MM.1S (cell line): ENCODE measurements at places on chromosomes 7 and 10.

GRCh38 chr7:7051206-7051877 lies 131.0 kb upstream of the C1GALT1 start:
- DNase-seq, result no peak

- DNase-seq, result no peak
Observed at GRCh38 chr10:4902571-4903011, 60.6 kb upstream of the AKR1C1 start.

DNA sequence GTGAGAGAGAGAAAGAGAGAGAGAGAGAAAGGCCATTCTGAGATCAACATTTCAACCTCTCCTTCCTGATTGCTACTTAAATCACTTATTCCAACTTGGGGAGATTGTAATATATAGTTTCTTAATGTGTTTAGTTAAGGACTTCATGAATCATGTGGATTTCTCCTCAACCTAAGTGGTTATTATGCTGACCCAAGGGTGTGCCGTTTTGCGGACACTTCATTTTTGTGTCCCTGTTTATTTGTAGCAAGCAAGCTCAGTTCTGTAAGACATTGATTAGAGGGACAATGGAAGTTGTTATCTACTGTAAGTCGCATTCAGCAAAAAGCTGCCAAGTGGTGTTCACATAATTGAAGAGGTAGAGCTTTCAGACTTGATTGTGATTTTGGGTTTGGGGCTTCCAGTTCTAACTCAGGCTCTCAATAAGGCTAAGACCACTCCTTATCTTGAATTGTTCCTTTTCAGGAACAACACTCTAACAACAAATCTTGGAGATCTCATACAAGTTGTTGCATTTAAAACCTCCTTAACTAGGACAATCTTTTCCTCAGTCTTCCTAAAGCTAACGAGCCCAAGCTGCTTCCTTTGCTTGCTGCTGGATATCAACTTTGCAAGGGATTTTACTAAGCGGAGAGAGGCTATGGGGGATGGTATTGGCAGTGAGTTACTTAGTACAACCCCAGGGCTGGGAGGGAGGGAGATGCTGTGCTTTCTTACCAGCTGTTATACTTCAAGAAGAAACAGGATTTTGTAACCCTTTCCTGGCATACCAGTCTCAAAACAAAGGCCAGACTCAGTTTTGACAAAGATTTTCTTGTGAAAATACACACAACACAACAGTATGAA lies 19.8 kb upstream of the COL1A2 start:
- no peak for DNase-seq

GRCh38 chr7:2757904-2758672 lies 70.1 kb downstream of the AMZ1 start:
- peak; percentile 89 for DNase-seq

DNA sequence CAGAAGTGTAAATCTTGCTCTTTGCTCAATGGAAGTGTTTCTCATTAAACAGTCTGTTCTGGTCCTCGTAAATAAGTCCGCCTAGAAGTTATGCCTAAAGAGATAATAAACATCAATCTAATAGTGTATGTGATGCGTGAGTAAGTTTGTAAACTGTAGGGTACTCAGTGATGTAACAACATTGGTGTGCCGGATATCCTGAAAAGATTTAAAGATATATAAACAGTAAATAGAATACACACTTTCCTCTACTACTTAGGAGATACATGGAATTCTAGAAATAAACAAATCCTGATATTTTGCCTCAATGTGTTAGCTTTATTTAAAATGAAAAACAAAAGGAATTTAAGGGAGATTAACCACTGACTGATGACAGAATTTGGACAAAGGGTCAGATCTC lies 123.5 kb downstream of the AHR start:
- DNase-seq, result no peak

DNA sequence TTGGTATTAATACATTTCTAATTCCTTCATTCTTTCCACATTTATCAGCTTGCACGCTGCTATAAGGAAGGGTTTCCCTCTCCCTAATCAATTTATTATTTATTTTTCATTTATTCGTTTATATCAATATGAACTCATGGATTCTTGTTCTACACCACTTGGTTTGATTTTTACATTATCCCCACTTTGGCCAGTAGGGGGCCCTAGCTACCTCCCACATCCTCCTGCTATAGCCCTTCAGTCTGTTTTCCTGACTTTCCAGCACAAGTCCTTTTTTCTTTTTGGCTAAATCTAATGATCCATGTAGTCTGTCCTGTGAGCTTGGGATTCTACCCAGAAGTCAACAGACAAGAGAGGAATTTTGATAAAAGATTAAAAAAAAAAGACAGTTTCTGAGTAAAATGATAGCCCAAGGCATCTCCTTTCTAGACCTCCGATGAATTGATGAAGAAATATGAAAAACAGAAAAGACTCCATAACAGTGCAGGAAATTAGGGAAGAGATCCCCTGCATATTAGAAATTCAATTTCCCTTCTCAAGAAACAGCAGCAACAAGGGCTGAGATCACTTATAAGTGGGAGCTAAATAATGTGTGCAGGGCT lies 47.7 kb downstream of the LYZL2 start:
- DNase-seq, result no peak

- DNase-seq, result no peak
Observed at GRCh38 chr7:468681-469562, 50.7 kb downstream of the PDGFA start.

DNA sequence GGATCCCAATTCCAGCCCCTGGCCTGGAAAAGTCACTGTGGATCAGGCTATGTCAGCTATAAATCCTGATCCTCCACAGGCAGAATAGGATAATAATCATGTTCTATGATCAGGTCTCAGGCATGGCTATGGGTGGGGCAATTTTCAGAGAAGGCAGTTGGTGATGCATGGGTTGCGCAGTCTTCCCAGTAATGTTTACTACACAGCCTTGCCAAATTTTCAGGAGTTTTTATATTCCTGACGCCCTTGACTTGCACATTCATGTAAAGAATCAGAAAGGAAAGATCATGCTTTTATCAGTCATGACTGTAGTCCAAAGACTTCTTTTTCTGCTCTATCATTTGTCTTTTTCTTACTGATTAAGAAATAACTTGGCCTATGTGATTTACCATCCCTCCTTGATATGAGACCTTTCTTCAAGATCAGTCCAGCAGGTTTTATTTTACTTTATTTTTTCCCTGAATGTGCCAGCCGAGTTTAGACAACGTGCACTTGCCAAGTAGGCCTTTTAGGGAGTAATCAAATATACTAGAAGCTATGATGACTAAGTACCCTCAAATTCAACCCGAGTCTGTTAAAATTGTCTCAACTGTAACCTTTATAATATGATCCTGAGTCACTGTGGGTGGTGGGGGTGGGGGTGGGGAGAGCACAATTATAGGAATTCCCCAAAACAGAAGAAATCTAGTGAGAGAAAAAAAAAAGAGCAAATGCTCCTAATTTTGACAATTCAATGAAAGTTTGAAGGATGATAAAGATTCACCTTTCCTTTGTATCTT lies 31.9 kb downstream of the ARL4A start:
- DNase-seq, result no peak

GRCh38 chr10:84108797-84109196 lies 30.5 kb upstream of the GHITM start:
- DNase-seq, result no peak

- peak; percentile 42 for DNase-seq
Observed at GRCh38 chr10:15898046-15898445, 37.7 kb upstream of the MINDY3 start.

DNA sequence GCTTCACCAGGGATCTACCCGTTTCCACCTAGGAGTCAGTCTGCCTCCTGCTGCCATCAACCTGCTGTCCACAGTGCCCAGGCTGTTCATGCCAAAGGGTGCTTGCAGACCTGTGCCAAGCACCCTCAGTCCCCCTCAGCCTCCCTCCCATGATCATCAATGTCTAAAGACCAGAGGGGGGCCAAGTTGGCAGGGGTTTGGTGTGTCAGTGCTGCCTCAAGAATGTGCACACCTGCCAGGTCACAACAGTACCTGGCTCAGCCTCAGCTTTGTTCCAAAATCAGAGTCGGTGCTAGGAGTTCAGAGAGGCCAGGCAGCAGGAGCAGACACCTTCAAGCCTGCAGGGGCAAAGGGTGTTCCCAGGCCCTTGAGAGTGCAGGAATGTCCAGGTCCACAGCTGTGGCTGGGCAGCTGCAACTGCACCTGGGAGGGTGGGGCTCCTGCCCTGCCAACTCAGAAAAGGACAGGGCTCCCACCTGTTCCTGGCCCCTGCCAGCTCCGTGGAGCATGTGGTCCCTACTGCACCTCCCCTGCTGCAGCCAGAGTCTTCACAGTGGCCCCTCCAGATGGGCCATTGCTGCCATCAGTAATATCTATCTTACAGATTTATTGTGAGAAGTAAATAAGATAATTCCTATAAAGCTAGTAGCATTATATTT lies 219.5 kb downstream of the POLR1F start:
- DNase-seq, result no peak

DNA sequence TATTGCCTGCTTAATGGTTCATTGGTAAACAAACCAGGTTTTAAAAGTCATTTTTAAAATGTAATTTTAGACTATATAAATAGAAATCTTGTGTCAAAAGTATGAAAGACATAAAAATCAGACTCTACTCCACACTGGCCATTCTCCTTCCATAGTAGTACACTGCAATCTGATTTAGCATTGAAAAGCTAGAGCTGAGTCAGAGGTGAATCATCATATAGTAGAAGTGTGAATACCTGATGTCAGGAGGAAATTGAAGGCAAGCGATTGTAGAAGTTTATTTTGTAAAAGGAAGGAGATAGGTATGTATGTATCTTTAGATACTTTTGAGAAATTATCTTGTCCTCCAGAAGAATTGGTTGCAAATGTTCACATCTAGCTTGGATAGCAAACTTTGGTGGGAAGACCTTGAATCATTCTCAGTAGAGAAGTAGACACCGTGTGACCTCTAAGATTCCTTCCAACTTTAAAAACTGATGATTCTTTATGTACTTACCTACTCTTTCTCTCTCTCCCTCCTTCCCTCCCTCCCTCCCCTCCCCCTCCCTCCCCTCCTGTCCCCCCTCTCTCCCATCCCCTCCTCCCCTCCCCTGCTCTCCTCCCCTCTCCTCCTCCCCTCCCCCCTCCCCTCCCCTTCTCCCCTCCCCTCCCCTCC lies 88.1 kb downstream of the BTAF1 start:
- DNase-seq, result no peak

DNA sequence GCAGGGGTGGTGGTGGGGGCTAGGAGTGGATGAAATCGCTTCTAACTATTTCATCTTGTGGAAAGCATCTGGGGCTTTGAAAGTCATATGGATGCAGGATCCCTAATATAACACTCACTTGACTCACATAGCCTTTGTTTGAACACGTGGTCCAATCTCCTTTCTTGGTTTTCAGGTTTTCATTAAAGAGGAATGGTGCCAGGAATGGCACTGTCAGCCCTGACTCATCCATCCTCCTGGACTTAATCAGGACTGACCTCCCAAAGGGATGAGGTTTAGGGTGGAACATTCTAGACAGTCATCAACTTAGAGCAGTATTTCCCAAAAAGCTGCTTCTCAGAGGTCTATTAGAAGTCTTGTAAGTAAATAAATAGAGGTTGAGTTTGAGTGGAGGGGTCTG lies 162.0 kb upstream of the PLXNA4 start:
- no peak for DNase-seq

- peak; percentile 94 for DNase-seq
Observed at GRCh38 chr10:14659626-14660196, 115.0 kb downstream of the FAM107B start.

GRCh38 chr7:76278540-76278939 lies 23.9 kb upstream of the HSPB1 start:
- no peak for DNase-seq

DNA sequence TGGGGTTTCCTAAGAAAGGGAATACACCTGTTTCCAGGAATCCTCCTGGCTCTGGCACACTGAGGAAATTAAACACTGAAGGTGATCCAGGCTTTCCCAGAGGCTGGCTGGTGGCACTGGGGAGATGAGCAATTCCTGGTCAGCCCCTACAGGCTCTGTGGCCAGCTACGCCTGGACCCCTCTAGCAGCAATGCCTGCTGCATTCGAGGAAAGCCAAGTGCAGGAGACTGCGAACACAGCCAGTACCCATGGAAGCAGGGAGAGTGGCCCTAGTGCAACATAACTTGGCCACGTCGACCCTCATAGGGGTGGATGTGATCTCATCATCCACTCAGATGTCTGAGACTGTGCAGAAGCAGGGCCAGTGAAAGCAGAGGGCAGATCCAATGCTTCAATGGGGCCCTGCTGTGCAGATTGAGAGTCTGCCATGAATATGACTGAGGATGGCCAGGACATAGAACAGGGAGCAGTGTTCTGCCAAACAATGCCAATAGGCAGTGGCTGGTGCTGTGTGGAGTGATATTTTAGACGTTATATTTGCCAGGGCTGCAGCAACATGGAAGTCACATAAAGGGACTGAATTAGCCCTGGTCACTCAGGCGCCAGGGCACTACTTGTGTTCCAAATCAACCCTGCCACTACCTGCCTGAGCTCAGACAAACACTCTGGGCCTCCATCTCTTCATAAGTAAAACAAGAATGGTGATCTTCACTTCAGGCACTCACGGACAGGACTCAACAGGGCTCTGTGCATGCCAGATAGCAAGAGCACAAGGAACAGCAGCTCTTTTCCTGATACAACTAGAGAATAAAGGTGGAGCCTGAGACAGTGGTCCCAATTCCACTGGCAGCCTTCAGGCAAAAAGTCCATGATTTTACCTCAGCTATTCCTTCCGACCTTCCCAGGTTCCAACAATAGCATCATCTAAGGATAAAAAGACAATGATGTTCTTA lies 2.4 kb downstream of the ZNF488 start:
- no peak for DNase-seq

DNA sequence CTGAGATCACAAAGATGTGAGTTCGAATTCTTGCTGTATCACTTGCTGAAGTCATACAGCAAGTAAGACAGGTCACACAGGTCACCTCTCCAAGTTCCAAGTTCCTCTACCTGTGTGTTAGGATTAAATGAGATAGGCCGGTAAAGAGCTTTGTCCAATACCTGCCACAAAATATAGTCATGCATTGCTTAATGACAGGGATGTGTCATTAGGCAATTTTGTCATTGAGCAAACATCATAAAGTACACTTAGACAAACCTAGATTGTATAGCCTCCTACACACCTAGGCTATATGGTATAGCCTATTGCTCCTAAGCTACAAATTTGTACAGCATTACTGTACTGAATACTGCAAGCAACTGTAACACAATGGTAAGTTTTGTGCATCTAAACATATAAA lies 469.4 kb downstream of the KCNMA1 start:
- DNase-seq, result no peak

DNA sequence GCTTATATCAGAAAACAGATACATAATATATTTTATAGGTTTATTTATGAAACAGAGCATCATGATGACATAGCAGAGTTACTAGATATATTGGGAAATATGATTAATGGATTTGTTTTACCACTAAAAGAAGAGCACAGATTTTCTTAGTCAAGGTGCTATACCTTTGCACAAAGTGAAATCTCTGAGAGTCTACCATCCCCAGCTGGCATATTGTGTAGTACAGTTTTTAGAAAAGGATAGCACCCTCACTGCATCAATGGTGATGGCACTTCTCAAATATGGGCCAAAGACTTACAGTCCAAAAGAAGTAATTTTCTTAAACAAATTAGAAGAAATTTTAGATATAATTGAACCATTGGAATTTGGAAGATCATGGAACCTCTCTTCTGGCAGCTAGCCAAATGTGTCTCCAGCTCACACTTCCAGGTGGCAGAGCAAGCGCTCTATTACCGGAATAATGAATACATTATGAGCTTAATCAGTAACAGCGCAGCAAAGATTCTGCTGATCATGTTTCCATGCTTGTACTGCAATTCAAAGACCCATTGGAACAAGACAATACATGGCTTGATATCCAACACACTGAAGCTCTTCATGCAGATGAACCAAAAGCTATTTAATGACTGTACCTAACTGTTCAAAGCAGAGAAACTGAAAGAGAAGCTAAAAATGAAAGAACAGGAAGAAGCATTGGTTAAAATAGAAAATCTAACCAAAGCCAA lies 21.9 kb upstream of the CREB3L2 start:
- DNase-seq, result peak; percentile 92

- DNase-seq, result no peak
Observed at GRCh38 chr10:28592953-28593352, 60.0 kb downstream of the WAC start.
